ENCODE measurements at places on chromosomes 2 and 18.

GRCh38 chr2:38591152-38591551 lies 11.6 kb downstream of the HNRNPLL start:
- DNase-seq, result no peak

DNA sequence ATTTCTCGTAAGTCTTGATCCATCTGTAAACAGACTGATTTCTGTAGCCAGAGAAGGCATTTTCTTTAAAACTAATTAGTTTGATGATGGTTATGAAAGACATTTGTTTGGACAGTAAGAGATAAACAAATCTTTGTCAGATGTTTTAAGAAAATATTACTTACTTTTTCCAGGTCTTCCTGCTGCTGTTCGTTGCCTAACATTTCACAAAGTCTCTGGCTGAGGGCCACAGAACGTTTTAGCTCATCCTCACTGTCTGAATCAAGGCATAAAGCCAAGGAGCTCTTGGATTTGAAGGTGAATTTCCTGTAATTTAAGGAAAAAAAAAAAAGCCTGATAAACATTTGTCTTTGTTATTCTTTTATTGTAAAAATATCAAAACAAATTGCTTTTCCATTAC lies 57.8 kb downstream of the VIL1 start:
- DNase-seq, result peak; percentile 52

GRCh38 chr2:174025271-174026121 lies 60.3 kb upstream of the SP3 start:
- peak; percentile 90 for DNase-seq

DNA sequence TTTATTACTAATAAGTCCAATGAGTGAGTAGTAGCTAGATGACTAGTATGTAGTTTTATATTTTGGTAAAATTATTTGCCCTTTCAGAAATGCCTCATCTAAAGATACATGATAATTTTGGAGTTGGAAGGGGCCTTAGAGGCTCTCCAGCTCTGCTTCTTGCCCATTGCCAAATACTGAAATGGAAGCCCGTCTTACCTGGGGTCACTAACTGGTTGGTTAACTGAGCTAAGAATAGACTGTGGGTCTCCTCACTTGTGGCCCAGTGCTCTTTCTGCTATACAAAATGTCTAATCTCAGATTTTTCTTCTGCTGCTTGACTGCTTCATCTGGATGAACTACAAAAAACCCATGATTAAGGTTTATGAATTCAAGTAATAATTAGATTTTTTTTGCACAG lies 67.1 kb downstream of the CLIP4 start:
- DNase-seq, result no peak

GRCh38 chr18:59932401-59932800 lies 32.6 kb downstream of the PMAIP1 start:
- DNase-seq, result no peak

GRCh38 chr2:47741101-47741500 lies 41.8 kb upstream of the MSH6 start:
- no peak for DNase-seq

- no peak for DNase-seq
Measured at GRCh38 chr2:30039101-30039500, 107.7 kb upstream of the YPEL5 start.

DNA sequence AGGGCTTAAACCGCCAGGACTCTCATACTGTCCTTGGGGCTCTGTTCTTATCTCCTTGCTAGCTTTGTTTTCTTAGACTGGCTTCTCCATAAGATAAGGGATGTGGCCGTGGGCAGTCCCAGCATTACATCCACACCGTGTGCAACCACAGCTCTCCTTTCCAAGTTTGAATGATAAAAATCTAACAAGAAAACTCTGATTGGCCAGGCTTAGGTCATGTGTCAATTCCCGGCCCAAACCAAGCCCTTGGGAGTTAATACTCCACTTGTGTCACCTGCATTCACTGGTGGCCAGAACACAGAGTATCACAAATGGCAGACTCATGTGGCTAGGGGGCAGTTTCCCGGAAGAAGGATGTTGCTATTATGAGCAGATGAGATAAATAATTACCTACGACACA lies 43.2 kb upstream of the KDM3A start:
- DNase-seq, result no peak

- peak; percentile 75 for DNase-seq
Measured at GRCh38 chr2:233404222-233404621, 49.9 kb downstream of the DGKD start.

- DNase-seq, result no peak
Measured at GRCh38 chr2:113977660-113978523, 88.0 kb downstream of the ACTR3 start.

- DNase-seq, result no peak
Measured at GRCh38 chr18:37963837-37964236, 398.2 kb upstream of the CELF4 start.

- DNase-seq, result peak; percentile 1
Measured at GRCh38 chr2:125254010-125254409, 1228.9 kb downstream of the CNTNAP5 start.

DNA sequence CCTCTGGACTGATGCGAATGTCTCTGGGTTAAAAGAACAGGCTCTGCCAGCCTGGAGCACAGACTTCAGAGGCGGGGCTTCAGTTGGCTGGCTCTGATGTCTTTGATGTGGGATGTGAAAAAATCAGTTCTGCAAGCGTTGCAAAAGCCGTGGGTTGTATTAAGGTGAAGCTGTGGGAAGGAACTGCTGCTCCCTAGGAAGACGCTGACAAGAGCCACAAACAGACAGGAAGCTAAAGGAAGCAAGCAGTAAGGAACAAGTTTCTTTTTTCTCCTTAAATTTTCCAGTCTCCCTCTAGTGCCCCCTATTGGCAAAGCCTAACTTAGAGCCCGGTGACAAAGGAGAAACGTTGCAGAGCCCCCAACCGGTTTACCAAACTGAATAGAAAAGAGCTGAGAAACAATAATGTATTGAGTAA lies 239.0 kb downstream of the CCDC178 start:
- no peak for DNase-seq

DNA sequence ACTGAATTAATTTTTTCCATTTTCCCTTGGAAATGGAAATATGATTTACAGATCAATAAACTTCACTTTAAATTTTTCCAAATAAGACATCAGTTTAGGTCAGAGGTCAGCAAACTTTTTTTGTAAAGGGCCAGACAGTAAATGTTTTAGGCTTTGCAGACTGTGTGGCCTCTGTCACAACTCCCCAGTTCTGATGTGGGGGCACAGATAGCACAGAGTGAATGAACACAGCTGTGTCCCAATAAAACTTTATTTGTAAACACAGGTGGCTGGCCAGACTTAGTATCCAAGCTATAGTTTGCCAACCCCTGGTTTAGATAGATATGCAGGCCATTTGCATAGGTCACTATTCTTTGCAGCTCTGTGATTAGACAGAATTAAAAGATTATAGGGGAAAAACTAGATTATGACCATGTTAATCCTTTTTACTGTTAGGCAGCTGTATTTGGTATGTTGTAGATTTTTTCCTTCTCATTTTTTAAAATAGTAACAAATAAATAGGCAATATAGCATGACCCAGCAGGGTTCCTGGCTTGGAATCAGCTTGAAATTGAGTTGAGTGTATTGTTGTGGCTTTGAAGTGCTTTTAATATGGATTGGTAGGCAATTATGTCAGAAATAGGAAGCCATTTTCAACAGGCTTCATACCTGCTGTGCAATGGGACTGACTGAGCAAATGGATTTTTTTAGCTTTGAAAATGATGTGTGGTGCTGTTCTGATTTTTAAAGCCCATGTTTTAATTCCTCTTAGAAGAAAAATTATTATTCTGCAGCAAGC lies 59.7 kb downstream of the WDSUB1 start:
- DNase-seq, result no peak

DNA sequence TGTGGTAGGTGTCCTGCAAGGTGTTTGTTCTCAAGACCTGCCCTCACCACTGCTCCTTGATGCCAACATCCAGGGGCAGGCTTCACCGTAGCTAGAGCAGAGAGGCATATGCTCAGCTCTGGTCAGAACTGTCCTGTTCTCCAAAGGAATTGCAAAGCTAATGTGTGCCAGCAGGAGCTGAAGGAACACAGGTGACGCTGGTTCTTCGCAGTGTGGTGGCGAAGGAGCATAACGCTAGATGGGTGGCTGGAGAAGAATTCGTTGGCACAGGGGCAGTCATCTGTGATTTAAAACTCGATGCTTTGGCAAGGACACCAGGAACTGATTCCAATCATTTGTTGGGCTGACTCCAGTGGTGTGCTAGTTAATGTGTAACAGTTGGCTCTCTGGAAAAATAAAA lies 11.4 kb upstream of the PER2 start:
- peak; percentile 51 for DNase-seq

DNA sequence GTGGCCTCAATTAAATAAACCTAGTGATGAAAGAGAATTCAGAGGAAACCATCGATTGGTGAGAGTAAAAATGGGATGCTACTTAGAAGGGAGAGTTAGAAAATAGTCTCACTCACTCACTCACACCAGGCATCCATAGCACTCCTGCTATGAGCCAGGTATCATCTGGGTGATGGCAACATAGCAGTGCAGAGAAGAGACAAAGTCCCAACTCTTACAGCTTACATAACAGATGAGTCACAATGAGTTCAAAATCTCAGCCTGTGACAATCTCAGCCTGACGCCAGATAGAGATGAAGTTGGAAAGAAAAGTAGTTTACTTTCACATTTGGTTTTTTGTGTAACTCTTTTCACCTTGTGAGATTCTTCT lies 55.4 kb upstream of the THOC1 start:
- DNase-seq, result no peak

DNA sequence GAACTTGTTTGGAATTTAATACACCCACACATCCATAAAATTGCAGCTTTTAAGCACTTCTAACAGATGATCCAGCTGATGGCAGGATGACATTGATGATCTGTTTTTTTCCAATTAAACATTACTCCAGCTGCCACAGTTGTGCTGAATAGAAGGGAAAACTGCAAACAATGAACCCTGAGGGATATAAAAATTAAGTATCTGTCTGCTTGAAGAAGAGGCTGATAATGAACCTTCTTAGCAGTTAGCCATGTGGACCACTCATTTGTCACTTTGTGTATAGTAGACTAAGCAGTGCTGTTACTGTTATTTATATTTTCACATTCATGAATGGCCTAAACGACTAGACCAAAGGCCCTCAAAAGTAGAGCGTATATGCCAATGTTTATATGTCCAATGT lies 1201.0 kb upstream of the LRRTM1 start:
- DNase-seq, result no peak

GRCh38 chr2:112275887-112276773 lies 733 bp downstream of the ZC3H6 start:
- peak; percentile 91 for DNase-seq

GRCh38 chr2:178229927-178230326 lies 35.6 kb downstream of the OSBPL6 start:
- no peak for DNase-seq

DNA sequence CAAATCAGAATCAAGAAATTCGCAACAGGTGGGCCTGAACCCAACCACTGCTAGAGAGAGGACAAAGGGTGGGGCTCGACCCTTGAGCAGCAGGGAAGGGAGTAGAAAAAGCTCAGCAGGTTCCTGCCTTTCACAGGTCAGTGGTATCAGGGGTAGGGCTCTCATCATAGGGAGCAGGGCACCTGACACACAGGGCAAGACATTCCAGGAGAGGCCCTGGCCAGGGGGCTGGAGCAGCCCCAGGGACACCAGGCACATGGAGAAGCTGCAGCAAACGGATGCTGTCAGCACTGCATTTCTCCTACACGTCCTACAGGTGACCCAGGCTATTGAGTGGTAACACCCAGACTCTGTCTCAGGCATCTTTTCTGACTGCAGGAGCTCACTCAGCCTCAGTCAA lies 17.2 kb upstream of the MLPH start:
- DNase-seq, result no peak

DNA sequence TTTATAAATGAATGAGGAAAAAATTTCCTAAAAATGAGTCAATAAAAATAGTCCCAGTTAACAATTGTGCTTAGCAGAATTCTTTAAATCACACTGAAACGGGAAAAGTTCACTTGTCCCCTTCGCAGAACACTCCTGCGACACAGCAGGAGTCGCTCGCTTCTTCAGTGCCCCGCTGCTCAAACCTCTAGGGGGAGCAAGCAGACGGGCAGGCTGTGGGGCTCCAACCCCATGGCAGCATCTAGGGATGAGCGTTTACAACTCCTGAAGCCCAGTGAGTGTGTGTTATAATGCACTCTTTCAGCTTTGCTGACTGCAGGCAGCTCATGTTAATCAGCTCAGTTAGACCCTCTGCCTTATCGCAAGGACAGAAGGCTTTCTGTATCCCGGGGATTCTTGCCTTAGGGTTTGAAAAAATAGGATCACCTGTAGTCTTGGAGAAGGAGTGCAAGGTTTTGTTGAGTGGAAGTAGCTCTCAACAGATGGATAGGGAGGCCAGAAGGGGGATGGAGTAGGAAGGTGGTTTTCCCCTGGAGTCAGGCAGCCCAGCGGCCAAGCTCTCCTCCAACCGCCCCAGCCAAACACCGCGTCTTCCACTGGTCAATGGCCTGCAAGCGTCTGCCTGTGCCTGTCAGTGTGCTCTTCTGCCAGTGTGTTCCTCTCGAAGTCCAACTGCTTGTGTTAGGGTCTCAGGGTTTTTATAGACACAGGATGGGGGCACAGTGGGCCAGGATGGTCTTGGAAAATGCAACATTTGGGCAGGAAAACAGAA lies 1977.7 kb upstream of the LRRTM1 start:
- no peak for DNase-seq

DNA sequence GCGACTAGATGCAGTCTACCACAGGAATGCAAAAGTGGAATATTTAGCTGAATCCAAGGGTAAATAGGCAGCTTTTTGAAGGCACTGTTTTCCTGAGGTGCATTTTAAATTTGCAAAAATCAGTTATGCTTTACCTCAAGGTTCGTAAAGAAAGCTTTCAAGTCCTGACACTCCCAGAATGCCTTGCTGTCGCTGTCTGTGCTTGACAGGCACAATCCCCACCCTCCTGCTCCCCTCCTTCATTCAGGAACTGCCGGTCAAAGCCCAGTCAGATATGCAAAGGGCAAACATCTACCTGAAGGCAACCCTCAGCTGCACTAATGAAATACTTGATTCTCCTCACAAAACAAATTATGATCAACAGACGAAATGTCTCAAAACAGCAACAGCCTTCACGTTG lies 97.4 kb upstream of the DDX18 start:
- no peak for DNase-seq

GRCh38 chr18:26103579-26103978 lies 13.2 kb upstream of the SS18 start:
- peak; percentile 8 for DNase-seq

DNA sequence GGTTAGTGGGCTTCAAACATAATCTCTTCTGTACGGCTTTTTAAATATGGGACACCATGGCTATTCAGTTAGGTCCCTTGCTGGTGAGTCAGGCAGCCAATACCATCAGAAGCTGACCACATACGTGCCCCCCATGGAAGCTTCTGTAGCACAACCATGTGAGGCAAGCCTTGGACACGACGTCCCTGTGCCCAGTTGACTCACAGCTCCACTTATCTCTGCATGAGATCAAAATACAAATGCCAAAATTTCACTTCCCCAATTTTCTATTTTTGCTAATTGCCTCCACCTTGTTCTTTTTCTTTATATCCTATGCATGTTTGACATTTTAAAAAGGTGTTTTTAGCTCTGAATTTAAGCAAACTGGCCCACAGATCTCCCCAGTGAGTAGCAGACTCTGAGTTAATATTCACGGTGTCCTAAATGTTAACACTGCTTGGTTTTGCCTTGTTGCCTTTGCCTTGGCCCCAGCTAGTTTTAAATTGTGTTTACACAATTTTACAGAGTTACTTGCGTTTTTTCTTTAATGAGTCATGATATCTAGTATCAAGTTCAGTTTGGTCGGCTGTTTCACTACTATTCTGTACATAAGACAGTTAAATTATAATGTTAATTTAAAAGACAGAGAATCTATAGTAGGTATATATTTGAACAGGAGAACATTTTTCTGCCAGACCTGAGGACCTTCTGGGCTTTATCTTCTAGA lies 77.5 kb downstream of the CDCA7 start:
- DNase-seq, result no peak

GRCh38 chr18:46324087-46324955 lies 220.1 kb downstream of the HAUS1 start:
- DNase-seq, result peak; percentile 68

- no peak for DNase-seq
Measured at GRCh38 chr18:9353596-9353995, 19.0 kb downstream of the TWSG1 start.

Data from stomach (tissue), 19 donors.